ENCODE measurements at places on chromosomes 1 and 21.

DNA sequence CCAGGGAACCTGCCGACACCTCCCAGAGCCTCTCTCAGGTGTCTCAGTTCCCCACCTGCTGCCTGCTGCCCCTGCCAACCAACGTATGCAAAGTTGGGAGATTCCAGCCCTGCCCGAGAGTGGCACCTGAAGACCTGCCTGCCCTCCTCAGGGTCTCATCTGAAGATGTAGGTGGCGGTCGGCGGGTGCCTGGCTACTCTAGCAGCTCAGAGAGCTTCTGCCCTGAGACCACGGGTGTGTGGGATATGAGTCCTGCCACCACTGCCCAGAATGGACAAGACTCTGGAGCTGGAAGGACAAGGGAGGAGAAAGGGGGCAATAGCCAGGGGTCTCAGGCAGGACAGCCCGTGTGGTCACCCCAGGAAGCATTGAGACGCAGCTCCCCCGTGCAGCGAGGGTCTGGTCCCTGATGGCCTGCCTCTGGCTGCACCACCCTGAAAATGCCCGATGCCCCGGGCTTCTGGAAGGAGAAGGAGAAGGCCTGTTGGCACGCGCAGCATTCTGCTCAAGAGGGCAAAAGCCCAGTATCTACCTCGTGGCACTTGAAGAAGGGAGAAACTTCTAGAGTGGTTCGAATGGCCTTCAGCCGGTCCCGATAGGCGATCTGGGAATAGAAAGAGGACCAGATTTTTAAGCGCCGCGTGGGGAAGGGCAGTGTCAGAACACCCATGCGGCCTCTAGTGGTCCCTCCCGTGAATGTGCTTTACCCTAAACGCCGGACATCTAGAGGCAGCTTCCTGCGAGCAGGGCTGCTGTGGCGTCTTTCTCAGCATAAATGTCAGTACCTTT is 88.8 kb downstream of the STUM start:
- peaks cover 38% of the 10 kb centered on the region for H3K4me1 ChIP-seq
- no peak overlapping the region for H3K4me3 ChIP-seq
- no peaks in the 10 kb centered on the region for H3K27me3 ChIP-seq

- no peaks in the 10 kb centered on the region for H3K4me1 ChIP-seq
- no peak overlapping the region for H3K27ac ChIP-seq
- H3K27me3 ChIP-seq = no peaks in the 10 kb centered on the region
Observed at GRCh38 chr1:17392199-17392740, 20.3 kb downstream of the PADI6 start.

DNA sequence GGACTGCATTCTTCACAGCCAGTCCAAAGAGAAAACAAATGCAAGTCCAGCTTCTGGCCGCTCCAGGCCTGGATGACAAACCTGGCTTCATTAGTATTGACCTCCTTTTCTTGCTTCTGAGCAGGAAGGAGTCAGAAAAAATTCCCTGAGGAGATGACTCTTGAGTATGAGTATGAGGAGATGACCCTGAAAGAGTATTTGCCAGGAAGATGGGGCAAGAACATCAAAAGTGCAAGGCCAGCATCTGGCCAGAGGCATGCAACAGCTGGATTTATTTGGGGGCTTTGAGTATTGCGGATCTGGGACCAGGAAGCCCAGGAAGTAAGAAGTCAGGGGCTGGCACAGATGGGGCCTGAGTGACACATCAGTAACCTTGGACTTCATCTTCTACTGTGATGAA is 113.9 kb downstream of the GLIS1 start:
- no peak overlapping the region for H3K4me3 ChIP-seq
- no peaks in the 10 kb centered on the region for H3K36me3 ChIP-seq
- no peaks in the 10 kb centered on the region for H3K4me1 ChIP-seq
- no peak overlapping the region for H3K27ac ChIP-seq
- DNase-seq = peak; percentile 8

- DNase-seq = peak; percentile 14
- no peaks in the 10 kb centered on the region for H3K27me3 ChIP-seq
- no peaks in the 10 kb centered on the region for H3K4me1 ChIP-seq
Observed at GRCh38 chr1:51926171-51926812, 47.8 kb upstream of the NRDC start.

DNA sequence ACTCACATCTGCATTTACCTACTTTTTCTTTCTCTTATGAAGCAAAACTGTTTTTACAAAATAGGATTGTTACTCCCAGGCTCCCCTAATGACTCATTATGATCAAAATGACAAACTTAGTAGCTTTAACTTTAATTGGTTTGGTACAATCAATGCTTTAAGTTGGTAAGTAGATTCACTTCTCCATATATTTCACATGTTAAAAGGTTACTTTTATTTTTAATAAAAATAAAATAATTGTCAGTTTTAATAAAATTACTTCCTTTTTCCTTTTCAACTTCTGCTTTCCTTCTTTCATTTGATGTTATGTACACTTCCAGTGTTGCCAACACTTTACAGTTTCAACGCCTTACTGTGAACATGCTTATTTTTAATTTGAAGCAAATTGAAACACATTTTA is 477.6 kb downstream of the SETD4 start:
- no peak overlapping the region for H3K27ac ChIP-seq
- no peaks in the 10 kb centered on the region for H3K36me3 ChIP-seq
- no peaks in the 10 kb centered on the region for H3K27me3 ChIP-seq
- DNase-seq = no peak

- H3K27ac ChIP-seq = no peak overlapping the region
- no peak for DNase-seq
- H3K4me1 ChIP-seq = no peaks in the 10 kb centered on the region
- H3K36me3 ChIP-seq = no peaks in the 10 kb centered on the region
- H3K4me3 ChIP-seq = no peak overlapping the region
Observed at GRCh38 chr1:56202186-56202585, 377.2 kb downstream of the PLPP3 start.

DNA sequence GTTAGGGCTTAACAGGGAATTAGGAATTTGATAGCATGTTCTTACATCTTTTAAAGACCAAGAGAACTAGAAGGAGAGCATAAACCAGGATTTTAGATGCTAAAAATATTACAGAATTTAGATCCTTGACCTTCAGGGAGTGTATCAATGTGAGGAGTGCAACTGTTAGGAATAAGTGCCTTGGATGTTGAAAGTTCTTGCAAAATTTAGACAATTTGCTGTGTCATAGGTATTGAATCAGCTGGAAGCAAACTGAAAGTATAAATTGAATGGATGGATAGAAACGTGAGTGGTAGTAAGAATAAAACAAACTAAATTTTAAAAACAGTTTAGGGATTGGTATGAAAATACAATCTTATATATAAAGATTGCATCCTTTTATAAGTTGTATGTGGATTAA is 27.7 kb downstream of the PPP1R12B start:
- DNase-seq = no peak
- no peaks in the 10 kb centered on the region for H3K4me1 ChIP-seq
- H3K4me3 ChIP-seq = no peak overlapping the region
- no peak overlapping the region for H3K27ac ChIP-seq
- no peaks in the 10 kb centered on the region for H3K27me3 ChIP-seq

- no peak overlapping the region for H3K27ac ChIP-seq
- no peak for DNase-seq
- H3K36me3 ChIP-seq = no peaks in the 10 kb centered on the region
- no peak overlapping the region for H3K4me3 ChIP-seq
Observed at GRCh38 chr1:39226836-39227235, 22.3 kb downstream of the MACF1 start.

DNA sequence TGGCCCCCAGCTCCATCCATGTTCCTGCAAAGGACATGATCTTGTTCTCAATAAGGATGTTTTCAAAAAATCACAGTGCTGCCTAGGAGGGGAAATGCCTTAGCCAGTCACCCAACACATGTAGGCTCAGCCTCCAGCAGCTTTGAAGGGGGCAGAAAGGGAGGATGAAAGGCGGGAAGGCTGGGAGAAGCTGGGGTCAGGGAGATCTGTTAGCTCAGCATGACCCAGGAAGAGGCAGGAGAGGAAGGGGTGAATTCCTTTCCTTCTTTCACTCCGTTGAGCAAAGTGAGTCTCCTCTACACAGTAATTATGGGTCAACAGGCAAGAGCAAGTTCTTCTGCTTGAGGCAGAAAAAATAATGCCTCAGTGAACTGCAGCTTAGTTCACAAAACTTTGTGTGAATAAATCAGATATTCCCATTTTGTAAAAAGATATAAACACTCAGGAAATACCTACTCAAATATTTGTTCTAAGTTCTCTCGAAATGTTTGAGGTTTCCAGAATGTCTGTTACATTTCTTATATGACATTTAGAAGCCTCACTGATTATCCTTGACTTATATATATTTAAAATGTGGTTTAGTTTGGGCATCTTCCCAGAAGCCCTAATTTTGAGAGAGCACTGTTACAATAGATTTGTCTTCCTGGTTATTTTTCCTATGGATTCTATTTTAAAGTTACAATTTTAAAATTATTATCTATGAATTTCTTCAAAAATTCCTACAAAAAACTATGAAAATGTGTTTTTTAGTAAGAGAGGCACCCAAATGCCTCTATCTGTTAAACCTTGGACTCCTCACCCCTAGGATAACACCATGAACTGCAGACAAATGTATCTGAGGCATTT is 116.8 kb downstream of the KCNJ6 start:
- no peak overlapping the region for H3K27ac ChIP-seq
- no peaks in the 10 kb centered on the region for H3K36me3 ChIP-seq
- H3K4me1 ChIP-seq = no peaks in the 10 kb centered on the region
- no peak for DNase-seq
- H3K4me3 ChIP-seq = no peak overlapping the region

- no peak overlapping the region for H3K27ac ChIP-seq
- no peak overlapping the region for H3K4me3 ChIP-seq
- no peaks in the 10 kb centered on the region for H3K27me3 ChIP-seq
- no peaks in the 10 kb centered on the region for H3K4me1 ChIP-seq
- DNase-seq = no peak
Observed at GRCh38 chr1:110717179-110717578, 42.4 kb upstream of the KCNA3 start.

DNA sequence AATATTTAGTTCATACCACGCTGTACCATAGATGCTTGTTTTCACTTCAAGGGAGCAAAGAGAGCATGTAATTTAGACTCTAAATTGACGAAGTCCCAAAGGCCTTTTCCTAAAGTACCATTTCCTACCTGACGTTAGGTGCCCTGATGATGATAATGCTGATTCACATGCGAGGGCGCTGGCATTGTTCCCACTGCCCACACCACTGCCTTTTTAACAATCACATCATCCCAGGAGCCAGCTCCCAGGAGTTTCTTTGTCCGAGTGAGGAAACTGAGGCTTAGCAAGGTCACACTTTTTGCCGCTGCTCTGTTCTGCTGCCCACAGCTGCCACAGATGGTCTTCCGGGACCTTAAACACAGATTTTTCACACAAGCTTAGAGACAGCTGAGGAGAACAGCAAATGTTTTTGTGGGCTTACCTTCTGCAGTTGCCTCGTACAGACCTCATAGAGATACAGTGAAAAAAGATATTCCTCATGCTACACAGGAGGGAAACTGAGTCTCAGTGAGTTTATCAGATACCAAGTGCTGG is 69.4 kb downstream of the EVA1C start:
- no peak for DNase-seq
- no peaks in the 10 kb centered on the region for H3K27me3 ChIP-seq
- H3K4me3 ChIP-seq = no peak overlapping the region
- no peaks in the 10 kb centered on the region for H3K36me3 ChIP-seq

DNA sequence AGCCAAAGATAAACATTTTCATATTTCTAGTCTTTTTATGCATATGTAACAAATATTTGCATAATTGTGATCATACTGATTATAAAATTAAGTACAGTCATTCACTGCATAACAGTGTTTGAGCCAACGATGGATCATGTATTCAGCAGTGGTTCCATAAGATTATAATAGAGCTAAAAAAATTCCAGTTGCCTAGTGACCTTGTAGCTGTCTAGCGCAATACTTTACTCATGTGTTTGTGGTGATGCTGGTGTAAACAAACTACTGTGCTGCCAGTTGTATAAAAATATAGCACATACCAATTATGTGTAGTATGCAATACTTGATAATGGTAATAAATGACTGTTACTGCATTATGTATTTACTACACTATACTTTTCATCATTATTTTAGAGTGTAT is 2.1 kb upstream of the S100A10 start:
- H3K27me3 ChIP-seq = no peaks in the 10 kb centered on the region
- no peaks in the 10 kb centered on the region for H3K36me3 ChIP-seq
- no peak for DNase-seq
- no peak overlapping the region for H3K4me3 ChIP-seq
- H3K27ac ChIP-seq = no peak overlapping the region

GRCh38 chr1:51753969-51754368 is 124.6 kb downstream of the NRDC start:
- no peak overlapping the region for H3K4me3 ChIP-seq
- no peaks in the 10 kb centered on the region for H3K27me3 ChIP-seq
- H3K36me3 ChIP-seq = no peaks in the 10 kb centered on the region
- DNase-seq = no peak
- no peak overlapping the region for H3K27ac ChIP-seq

- H3K27me3 ChIP-seq = no peaks in the 10 kb centered on the region
- H3K36me3 ChIP-seq = peaks cover 2% of the 10 kb centered on the region
- no peaks in the 10 kb centered on the region for H3K4me1 ChIP-seq
- H3K27ac ChIP-seq = no peak overlapping the region
Observed at GRCh38 chr1:57248830-57249229, 175.0 kb downstream of the DAB1 start.
